ENCODE measurements at places on chromosomes 11 and 22.
A peak's percentile ranks its signal among the peaks of the same experiment; 100 is the strongest.

GRCh38 chr11:117583063-117583801, 213.8 kb downstream of the DSCAML1 start:
- DNase-seq, result no peak

DNA sequence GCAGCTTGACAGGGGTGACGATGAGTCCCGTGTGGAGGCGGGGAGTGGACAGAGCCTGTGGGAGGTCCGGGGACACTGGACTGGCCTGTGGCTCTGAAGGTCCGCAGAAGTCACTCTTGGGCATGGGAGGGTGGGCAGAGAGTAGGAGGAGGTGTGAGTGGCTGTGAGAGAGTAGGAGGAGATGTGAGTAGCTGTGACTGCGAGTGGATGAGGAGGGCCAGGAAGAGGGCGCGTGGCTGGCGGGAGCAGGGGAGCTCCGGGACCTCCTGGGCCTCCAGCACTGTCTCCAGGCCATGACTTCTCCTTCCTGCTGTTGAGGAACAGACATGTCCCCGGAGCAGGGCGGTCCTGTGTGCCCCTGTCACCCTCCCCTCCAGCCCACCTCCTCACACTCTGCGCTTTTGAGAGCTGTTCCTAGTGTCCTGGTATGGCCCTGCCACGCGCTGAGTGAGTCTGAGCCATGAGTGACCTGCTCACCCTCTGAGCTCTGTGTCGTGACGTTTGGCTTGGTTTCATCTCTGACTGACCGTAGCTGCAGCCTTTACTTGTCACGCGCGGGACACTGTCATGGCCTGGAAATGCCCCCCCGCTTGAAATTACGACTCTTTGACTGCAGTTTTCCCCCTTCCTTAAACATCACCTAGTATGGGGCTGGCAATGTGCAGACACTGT, 391.5 kb downstream of the TBC1D22A start:
- no peak for DNase-seq

- DNase-seq, result no peak
These were observed 54.6 kb downstream of the LRRC32 start for GRCh38 chr11:76615950-76616349.

- peak; percentile 55 for DNase-seq
These were observed 16.1 kb downstream of the NCAPD3 start for GRCh38 chr11:134207538-134208239.

DNA sequence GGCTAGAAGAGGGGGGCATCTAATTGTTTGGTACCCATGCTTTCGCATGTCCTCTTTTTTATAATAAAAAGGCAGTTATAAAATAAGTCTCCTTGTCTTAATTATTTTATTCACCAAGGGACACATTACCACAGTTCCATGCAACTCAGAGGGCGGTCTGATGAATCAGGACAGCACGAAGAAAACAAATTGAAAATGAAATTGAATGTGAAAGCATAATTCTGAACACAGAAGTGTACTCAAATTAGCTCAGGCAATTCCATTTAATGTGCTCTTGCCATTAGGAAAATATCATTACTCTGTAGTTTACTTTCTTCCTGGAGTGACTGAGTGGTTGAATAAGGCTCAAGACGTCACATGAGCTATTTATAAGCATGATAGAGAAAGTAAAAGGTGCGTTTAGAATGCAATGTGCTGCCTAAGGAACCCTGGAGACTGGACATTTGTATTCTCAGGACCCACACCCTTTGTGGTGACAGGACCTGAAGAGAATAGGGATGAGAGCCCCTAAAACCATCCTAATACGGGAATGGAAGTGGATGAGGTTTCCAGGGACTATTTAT, 59.6 kb downstream of the MTNR1B start:
- no peak for DNase-seq

DNA sequence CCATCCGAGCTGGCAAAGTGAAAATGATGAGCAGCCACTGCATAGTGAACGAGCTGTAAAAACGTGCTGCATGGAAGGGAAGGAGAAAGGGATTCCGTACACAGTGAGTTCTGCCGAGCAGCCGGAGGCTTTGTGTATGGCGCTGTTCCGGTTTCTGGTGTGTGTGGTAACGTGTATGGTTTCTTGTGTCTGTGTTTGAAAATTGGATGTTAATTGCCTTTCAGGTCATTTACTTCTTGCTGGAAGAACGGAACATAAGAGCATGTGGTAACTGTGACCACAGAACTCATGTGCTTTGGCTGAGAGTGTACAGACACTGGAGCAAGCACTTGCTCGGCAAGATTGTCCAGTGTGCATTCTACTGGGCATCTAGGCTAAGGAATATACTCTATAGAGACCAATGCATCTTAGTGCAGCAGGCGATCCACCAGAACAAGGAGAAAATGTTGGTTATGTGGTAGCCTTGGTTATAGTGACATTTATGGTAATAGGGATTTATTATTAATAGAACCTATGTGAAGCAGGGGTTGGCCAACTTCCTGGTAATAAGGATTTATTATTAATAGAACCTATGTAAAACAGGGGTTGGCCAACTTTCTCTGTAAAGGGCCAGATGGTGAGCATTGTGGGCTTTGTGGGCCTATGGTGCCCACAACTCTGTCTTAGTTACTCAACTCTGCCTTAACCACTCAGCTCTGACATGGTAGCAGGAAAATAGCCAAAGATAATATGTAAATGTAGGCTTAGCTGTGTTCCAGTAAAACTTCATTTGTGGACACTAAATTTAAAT, 49.2 kb downstream of the GRAMD1B start:
- DNase-seq, result no peak

- no peak for DNase-seq
These were observed 158.6 kb downstream of the FCHSD2 start for GRCh38 chr11:72983560-72983959.

DNA sequence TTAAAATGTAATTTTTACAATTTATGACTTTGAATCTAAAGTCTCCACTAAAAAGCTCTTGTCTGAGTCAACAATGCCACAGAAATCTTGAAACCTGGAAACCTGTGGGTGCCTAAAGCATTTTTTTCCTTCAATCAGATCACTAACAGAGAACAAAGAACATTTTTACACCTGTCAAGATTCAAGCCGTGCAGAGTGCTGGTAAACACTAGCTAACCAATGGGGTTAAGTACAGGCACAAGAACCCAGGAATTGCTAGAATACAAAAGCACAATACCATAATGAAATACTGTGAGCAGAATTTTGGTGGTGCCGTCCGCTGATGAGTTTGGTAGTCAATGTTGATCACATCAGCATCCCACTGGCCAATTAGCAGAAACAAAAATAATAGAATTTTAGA, 380.3 kb upstream of the PITPNB start:
- no peak for DNase-seq

DNA sequence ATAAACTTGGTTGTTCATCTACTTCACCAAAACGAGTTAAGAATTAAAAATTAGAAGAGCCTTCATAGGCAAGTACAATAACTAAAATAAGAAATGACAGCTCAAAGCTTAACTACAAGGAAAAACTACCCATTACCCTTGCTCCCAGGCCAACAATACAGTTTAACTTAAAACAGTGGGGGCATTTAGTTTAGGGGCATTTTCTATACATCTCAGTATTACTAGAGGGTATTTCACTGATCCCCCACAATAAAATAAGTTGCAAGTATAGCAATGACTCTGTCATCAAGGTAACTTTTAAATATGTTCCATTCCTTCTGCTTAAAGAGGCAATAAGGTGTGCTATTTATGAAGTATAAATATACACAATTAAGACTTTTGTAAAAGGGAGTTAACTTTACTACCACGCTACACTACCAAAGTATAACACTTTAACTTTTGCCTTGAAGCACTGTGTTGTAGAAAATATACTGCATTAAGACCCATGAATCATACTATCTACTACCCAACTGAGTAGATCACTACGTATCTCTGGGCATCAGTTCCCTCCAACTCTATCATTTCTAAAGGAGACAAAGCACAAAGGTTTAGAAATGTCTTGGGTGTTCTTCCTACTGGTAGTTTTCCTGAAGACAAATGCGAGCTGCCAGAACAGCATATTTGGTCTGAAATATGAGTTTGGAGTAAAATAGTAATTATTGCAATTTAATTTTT, 29.8 kb downstream of the CHORDC1 start:
- no peak for DNase-seq

GRCh38 chr22:18005201-18005926, 19.0 kb downstream of the MICAL3 start:
- DNase-seq, result no peak

DNA sequence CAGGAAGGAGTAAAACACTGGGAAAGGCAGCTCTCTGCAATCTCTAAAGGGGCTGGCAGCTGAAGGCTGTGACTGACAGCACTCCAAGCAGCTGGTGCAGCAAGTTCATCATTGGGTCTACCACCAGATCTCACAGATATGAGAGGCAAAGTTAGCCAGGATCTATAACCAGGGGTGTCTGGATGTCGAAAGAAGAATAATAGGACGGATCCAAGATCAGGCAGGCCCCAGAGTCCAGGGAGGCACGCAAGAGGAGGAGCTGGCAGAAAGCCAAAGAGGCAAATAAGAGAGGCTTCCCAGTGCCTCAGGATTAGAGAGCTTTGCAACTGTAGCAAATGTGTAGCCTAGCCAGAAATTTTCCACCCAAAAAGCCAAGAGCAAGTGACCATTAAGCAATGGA, 77.1 kb downstream of the RBMXL2 start:
- DNase-seq, result no peak

- no peak for DNase-seq
These were observed 458.3 kb downstream of the METTL15 start for GRCh38 chr11:28566339-28567089.

DNA sequence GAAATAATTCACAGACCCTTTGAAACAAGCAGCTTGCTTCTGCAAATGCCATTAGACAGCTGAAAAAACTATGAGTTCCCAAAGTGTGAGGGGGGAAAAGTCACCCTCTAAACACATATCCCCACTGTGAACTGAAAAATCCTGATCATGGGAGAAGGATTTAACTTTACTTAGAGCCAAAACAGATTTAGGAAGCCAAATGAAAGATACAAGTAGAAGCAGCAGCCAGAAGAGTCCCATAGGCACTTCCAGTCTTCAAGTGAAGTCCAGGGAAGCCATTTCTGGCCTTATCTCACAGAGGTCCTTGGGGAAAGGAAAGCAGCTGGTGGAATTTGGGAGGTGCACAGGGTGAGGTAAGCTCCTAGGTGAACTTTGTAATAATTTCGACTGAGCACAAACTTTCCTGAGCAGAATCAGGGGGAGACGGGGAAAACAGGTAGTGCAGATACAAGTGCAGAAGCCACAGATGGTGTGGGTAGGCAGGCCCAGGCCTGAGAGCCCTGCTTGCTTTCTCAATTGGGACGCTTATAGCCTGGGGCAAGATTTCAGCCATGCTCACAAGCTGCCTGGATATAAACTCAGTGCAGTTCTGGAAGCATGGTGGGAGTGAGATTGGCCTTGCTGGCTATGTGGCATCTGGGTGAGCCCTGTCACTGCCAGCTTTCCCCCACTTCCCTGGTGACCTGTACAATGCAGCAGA, 44.8 kb downstream of the GAS2 start:
- no peak for DNase-seq

DNA sequence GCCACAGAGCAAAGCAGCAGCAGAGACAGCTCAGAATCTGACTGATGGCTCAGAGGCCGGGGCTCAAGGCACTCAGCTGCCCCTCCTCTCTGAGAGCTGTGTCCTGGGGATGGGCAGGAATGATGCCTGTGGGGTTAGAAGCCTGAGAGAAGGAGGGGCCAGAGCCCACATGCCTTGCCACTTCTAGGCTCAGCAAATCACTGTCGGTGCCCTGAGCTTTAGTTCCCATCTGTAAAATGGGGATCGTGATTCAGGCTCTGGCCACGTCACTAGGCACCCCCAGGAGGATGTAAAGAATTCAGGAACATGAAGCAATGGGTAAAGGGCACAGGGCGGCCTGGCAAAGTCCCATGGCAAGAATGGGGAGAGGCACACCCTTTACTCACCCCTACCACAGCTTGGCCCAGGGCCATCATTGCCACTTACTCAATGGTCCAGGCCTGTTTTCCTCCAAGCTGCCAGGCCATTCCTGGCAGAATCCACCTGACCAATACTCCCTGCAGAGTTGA, 3.4 kb upstream of the CDC42EP2 start:
- no peak for DNase-seq

- DNase-seq, result no peak
These were observed 262.3 kb upstream of the MTNR1B start for GRCh38 chr11:92707173-92707619.

DNA sequence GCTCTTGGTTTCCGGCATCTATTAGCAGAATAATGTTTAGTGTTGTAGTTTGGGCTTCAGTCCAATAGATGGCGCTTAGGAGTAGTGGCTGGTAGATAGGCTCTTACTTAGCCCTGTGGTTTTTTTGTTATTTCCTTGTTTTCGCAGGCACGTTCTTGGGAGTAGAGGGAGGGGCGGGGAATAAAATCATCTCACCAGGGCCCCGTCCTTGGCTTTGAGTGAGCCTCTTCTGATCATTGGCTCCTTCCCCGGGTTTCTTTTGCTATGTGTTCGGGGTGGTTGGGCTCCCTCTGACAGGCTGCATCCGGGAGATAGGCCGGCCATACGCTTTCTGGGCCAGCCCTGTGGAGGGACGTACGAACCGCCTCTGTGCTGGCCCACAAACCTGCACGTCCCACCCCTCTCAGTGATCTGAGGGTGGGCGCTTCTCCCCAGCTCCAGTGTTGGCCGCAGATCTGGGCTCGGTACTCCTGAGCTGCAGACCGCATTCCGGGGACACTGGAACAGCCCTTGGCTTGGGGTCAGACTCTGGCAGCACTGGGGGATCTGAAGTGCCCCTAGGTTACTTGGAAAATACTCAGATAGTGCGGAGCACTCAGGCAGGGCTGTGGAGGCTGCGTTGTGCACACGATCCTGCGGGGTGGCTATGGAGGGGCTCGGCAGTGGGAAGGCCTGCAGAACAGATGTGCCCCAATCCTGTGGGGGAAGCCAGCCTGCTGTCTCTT, 217.0 kb downstream of the DYNC2H1 start:
- no peak for DNase-seq

GRCh38 chr11:20013346-20014066, 146.8 kb downstream of the DBX1 start:
- no peak for DNase-seq

DNA sequence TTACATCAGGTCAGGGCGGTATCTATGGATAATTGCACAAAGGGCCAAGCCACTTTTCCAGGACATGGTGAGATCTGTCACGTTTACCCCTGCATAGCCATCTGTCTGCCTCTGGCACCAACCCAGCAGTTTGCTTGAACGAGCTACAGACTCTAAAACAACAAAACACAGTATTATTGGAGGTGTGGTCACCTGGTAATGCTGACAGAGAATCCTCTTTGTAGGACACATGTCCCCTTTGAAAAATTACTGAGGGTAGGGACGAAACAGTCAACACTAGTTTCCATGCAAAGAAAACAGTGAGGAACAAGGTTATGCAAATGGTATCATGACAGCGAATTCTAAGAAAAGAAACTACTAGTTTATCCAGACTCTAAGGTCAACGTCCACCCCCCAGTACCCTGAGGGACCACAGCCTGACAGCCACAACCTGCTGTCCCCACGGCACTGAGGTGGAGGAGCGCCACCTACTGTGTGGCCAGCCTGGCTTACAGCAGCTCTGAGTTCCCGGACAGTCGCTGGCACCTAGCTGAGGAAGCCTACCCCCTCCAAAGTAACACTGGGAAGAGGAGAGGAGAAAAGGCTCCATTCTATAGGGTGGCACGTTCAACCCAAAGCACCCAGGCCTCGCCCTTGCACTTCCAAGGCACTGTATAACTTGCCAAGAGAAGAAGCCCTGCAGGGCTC, 117.4 kb upstream of the BID start:
- no peak for DNase-seq
